ENCODE measurements at places on chromosomes 7 and 10. TPM values are rescaled to one million over a fixed set of nuclear protein-coding genes. Genes with fewer than 3 reads are reported as not detected.

GRCh38 chr10:24652381-24652957, 71.2 kb downstream of the ARHGAP21 start:
- DNase-seq: no peak

- no peak for DNase-seq
These were observed 563 bp upstream of the JMJD1C start for GRCh38 chr10:63466144-63466935.

DNA sequence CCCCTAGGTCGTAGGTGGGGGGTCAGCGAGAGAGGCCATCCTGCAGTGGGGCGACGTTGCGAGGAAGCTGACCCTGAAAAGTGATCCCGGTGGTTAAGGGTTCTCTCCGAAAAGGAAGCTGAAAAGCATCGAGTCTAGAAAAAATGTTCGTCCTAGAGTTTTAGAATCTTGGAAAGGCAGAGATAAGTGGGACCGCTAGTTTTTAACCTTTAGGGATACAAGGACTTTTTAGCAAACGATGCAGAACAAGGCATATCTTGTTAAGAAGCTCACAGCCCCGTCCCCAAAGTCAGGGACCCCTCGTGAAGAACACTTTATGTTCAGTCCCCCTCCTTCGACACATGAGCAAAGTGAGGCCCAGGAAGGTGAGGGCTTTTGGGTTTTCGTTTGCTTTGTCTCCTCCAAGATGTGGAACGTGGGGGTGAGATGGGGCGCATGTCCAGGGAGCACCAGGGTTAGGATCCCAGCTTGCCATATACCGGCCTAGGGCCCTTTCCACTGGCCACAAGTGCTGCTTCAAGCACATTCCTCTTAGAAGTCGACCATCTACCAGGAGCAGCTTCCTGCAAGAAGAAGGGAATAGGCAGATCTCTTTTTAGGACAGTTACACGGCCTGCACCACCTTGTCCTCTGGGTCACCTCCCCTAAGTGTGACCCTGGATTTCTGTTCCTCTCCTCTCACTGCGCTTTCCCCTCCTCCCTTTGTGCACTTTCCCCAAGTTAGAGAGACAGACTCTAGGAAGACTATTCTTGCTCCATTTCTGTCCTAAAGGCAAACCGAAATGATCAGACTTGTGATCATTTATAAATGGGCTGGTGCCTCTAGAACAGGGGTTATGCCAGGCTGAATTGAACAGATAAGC, 969 bp downstream of the SLC35G1 start:
- no peak for DNase-seq

GRCh38 chr10:118585794-118586193, 9.7 kb downstream of the PRLHR start:
- DNase-seq: no peak

DNA sequence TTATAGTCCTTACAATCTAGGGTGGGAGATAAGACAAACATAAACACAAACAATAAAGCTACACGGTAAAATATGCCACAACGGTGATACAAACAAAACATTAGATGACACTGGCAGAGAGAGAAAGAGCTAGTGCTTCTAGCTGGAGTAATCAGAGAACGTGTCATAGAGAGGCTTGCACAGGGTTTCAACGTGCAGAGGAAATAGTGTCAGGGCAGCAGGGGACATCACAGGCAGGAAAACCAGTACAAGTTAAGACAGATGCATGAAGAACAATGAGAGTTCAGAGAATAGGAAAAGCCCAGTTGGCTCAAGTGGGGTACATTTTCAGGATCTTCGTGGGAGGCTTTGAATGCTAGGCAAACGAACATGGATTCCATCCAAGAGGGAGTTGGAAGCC, 91.4 kb downstream of the ZNF438 start:
- DNase-seq: no peak

DNA sequence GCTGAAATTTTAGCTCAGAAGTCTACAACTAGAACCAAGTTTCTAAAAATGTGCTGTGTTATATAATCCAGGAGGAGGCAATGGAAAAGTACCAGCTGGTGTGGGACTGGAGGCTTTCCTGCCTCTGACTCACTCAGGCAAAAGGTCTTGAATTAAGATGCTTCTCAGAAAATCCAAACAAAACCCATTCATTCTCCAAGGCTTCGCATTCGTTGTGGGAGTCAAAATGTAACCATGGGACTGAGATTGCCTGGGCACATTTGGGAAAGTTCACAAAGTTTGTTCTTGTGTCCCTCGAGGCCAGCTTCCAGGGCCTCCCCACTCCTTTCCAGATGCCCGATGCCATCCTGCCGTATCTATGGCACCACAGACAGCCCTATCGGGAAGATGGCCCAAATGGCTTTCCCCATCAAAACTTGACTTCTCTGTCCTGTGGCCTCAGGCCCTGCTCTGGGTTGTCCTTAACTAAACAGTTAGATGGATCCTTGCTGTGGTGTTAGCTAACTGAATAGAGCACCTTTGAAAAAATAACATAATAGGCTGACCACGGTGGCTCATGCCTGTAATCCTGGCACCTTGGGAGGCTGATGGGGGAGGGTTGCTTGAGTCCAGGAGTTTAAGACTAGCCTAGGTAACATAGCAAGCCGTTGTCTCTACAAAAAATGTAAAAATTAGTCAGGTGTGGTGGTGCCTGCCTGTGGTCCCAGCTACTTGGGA, 180.5 kb downstream of the PFKFB3 start:
- DNase-seq: no peak

DNA sequence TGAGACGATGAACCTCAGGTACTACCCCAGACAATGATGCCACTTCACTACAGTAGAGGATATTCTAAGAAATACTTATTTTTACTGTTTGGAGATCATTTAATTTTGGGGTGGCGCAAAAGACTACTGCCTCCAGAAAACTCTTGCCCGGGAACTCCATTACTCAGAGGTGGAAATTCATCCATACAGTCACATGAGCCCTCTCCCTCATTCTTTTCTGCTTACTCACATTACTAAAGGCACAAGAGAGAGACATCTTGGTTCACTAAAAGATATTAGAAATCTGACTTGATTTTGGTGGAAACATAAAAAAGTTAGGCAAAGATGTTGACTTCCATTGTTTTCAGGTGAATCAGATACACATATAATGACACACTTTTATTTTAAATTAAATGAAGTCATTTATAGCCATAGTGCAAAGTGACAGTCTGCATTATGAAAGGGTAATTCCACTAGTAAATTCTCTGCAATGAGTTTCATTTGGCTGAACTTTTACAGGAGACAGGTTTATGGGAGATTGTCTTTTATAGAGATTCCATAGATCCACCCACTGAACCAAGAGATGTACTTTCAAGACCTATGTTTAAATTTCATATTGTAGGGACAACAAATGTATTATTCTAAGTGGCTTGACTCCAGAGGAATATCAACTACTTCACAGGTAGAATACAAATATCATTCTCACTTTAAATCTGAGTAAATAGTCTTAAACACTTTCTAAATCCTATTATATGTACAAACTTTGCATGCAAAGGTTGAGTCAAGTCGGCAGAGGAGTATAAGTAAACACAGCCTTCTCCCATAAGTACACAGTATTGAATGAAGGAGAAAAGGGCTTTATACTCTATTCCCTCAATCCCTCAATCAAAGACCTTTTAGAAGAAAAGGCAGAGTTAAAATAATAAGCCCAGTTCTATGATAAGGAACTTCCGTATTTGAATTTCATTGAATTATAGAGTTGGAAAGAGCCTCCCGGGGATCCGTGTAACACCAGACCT, 18.8 kb downstream of the NEBL start:
- no peak for DNase-seq

DNA sequence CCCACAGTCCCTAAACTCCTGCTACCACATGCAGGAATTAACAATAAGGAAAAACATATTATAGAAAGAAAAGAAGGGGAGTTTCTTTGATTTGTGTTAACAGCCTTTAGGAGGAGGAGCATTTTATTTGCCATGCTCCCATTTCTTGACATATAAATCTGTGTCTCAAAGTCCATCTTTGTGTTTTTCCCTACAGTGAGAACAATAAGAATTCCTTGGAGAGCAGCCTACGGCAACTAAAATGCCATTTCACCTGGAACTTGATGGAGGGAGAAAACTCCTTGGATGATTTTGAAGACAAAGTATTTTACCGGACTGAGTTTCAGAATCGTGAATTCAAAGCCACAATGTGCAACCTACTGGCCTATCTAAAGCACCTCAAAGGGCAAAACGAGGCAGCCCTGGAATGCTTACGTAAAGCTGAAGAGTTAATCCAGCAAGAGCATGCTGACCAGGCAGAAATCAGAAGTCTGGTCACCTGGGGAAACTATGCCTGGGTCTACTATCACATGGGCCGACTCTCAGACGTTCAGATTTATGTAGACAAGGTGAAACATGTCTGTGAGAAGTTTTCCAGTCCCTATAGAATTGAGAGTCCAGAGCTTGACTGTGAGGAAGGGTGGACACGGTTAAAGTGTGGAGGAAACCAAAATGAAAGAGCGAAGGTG, 4.1 kb downstream of the IFIT2 start:
- DNase-seq: no peak

CARD11 gene
- total RNA-seq: 5.8 TPM

ATP6V0A4 gene
- 2.4 TPM for total RNA-seq

OSBPL3 gene
- total RNA-seq: 23.7 TPM

GPR26 gene
- not detected for total RNA-seq

All from upper lobe of right lung (tissue), 1 donor.